ENCODE measurements at places on chromosomes 12 and 14.
A peak's percentile ranks its signal among the peaks of the same experiment; 100 is the strongest.

GRCh38 chr12:4506870-4507269 lies 31.8 kb upstream of the RAD51AP1 start:
- DNase-seq: no peak

DNA sequence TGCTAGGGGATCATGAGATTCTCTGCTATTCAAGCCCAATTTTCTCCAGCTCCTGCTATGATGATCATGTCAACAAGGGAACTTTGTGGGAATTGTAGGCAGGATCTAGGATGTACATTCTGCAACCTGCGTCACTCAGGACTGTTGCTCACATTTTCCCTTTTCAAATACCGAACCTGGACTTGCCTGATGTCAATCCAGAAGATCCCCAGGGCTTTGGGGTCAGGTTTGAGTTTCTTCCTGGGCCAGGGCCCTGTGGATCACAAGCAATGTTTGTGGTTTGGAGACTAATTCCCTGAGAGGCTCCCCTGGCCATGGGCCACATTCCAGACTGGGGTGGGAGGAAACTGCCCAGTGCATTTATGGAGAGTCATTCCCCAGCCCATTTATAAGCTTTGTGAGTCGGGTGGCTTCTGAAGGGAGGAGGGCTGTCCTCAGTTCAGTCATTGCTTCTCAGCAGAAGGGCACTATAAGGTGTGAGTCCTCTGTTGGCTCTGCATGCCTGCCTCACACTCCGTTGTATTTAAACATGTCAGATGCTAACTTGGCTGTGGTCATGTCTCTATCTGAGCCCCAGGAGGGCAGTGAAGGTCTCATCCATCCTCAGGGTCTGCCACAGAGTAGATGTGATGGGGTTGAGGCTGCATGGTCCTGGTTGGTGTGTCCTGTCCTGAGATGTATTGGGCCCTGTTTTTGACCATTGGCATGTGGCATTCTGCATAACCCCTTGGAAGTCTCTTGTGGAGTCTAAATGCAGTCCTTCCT lies 6.5 kb downstream of the KRT86 start:
- no peak for DNase-seq

DNA sequence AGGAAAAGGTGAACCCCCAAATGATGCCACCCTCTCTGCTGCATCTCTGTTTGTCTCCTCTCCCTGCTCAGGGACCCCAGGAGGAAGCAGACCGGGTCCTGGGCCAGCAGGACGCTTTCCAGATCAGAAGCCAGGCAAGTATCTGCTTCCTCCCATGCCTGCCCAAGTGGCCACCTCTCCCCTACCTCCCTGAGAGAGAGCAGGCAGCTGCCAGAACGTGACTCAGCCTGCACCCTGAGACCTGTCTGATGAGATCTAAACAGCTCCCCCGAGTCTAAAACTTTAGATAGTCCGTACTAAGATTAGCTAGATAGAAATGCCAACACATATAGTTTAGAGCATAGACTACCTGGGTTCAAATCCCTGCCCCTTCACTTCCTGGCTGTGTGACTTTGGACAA lies 31.2 kb upstream of the OAS1 start:
- no peak for DNase-seq

DNA sequence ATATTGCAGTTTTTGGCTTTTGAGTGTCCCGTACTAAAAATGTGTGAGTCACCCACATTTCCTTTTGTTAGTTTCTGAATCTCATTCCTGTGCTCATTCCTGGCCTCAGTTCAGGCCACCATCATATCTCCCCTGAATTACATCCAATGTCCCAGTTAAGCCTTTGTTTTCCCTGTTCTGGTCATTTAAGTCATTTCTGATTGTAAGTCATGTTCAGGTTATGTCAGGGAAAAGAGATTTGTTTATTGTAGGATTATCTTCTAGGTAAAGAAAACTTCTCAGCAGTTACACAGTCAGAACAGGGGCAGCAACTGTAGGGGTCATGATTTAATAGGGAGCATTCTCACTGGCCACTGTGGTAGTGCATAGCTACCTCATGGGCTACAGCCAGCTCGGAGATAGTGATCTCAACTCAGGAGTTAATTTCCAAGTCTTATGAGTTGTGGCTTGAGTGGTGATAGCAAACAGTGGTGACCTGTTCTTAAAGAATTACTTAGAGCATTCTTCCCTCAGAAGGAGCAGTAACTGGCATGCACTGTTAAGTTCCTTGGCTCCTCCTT lies 6.7 kb downstream of the DDX47 start:
- DNase-seq: no peak

DNA sequence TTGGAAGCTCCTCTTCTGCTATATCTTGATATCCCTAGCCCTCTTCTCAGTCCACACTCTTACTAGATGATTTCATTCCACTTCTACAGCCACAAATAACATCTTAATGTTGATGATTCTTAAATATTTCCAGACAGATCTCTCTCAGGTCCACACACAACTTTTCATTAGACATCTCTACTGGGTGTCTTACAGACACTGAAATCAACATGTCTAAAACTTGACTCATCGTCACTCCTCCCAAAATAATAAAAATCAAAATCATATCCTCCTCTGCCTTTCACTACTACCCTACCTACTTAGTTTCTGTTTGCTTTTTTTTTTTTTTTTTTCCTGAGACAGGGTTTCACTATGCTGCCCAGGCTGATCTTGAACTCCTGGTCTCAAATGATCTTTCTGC lies 11.9 kb downstream of the PRDM4 start:
- no peak for DNase-seq

GRCh38 chr12:65511134-65511834 lies 232.8 kb downstream of the MSRB3 start:
- no peak for DNase-seq

- DNase-seq: no peak
Observed at GRCh38 chr14:99931308-99931707, 133.9 kb upstream of the EVL start.

- peak; percentile 92 for DNase-seq
Observed at GRCh38 chr12:74537707-74538385, at the start of gene ATXN7L3B. TSS of gene ATXN7L3B (plus strand) at chr12:74537835. CDS start at chr12:74538113, 278 bp downstream.

DNA sequence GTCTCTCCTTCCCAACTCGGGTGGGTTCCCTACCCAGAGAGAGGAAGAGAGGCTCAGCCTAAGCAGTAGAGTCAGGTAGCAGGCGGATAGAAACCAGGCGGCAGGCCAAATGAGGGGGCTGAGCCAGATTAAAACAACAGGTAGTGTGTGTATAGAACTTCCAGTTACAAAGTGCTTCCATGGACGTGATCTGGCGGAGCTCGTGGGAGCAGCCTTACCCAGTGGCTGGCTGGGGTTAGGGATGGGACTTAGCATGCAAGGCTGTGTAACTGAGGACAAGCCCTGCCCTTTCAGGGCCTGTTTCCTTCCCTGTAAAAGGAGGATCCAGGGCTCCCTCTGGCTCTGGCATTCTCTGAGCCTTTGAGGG lies 8.3 kb downstream of the KRT80 start:
- DNase-seq: no peak

- no peak for DNase-seq
Observed at GRCh38 chr14:52950898-52951680, at the start of gene FERMT2. TSS of gene FERMT2 (minus strand) at chr14:52951050. CDS start at chr14:52950568, 482 bp downstream.

DNA sequence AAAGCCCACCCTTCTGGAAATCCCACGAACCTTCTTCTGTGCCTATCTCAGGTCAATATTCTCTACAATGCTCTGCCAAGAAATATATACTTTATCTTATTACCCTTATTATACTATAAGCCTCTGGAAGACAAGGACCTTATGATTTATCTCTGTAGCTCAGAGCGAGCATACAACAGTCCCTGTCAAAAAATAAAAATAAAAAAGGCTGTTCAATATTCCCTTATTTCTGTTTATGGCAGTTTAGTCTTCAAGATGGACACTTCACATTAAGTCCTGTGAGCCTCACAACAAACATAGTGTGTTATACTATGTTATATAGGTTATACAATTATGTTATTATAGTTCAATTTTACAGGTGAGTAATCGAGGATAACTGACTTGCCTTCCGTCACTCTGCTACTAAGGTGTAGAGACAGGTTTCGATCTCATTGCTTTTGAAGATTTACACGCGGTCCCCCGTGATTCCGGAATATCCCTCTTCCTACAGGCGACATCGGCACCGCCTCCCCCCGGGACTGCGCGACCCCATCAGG lies 562 bp downstream of the EAPP start:
- DNase-seq: no peak

DNA sequence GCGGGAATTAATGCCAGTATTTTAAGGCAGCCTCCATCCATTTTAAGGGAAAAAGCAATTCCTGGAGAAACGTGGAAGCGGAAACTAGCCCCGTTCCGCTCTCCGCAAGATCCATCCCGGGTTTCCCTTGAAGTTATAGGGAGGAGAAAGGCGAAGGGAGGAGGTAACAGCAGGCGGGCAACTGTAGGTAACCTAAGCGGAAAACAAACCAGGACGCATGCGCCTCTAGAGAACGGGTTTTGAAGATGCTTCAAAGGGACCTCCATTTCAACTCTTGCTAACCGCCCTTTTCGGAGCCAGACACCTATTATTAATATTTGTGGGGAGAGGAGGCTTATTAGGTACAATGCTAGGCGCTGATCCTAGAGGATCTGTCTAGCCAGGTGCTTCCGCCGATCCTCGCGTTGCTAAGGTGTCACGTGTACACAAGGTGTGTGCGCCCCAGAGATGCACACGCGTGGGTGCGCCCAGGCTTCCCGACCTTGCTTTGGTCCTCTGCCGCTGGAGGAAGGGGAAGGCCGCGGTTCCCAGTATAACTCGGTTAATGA lies 6.2 kb downstream of the TBX5 start:
- no peak for DNase-seq

GRCh38 chr14:53956427-53957201 lies at the start of gene BMP4:
TSS of gene BMP4 (minus strand) at chr14:53956825. CDS start at chr14:53952222, 4,603 bp downstream.
- DNase-seq: no peak

GRCh38 chr14:68441542-68441941 lies 351.3 kb downstream of the ZFP36L1 start:
- no peak for DNase-seq

DNA sequence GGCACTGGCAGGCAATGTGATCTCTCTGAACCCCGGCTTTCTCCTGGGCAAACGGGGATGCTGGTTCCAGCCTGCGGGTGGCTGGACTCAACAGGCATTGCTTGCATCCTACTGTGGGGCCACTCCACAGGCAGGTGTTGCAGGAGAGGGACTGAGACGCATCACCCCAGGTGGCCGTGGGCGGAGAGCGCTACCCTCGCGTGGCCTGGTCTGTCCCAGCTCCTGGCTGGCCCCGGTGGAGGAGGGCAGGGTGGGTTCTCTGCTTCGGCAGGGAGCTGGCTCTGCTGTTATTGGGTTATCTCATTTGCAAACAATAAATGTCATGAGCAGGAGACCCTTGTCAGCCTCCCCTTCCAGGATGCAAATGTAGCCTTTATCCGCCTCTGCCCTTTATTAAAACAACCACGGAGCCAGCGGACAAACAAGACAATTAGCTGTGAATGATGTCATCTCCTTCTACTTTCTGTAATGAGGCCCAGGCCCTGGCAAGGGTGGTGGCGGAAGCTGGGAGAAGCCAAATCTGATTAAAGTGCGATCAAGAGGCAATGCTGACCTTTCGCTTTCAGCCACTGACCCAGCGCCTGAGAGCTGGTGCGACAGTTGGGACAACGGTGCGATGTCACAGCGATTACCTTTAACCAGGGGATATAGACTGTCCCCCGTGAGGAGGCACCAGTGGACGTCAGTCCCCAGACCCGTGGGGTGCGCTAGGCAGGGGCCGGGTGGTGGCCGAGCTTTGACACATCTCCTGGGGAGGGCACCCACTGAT lies 161.8 kb downstream of the KIF26A start:
- no peak for DNase-seq

GRCh38 chr14:75917322-75917945 lies 64.4 kb downstream of the TGFB3 start:
- DNase-seq: no peak

- no peak for DNase-seq
Observed at GRCh38 chr12:42162193-42162592, 17.5 kb upstream of the GXYLT1 start.

DNA sequence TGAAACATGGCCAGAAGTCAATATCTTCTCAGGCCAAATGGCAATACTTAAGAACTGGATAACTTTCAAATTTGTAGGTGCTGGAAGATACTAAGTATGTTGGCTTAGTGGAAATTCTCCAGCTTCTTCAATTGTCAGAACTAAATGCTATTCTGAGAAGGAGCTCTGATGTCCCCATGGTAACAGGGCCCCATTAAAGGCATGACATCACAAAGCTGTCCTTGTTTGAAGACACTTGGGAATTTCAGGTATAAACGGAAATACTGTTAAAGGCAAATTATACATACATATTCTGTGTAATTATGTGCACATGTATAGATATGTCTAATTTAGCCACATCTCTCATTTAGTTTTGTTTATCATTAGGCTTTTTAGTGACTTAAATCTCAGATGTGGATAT lies 210.0 kb upstream of the SEL1L start:
- no peak for DNase-seq

DNA sequence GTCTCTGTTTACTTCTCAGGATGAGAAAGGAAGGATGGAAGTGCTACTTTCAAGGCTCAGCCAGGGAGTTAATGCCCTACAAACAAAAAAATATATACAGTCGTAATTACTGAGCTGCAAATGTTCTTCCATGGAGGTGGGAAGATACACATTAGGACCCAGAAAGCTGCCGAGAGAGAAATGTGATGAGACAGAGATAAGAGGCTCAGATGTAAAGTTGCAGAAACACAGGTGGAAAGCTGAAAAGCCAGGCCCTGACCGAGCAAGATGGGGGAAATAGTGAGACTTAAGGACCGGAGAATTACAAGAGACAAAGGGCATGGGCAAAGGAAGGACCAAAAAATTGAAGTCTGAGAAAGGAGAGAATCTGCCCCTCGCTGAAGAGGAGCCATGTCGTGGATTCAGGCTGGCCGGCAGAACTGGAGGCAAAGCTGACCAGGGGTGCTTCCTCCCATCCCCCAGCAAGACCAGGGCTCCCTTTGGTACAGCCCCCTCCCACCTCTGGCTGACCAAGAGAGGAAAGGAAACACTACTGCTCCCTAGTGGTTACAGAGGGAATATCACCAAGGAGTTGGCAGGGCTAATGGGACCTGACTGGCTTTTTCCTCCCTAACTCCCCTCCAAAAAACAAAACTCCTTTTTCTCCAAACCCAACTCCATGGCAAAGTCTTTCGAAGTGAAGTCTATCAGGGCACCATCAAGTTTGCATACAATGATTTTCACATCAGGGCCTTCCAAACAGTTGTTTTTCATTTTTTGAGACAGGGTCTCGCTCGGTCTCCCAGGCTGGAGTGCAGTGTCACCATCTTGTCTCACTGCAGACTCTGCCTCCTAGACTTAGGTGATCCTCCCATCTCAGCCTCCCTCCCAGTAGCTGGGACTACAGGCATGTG lies 12.1 kb downstream of the ZFHX2 start:
- no peak for DNase-seq

- no peak for DNase-seq
Observed at GRCh38 chr14:69953266-69953915, 74.2 kb downstream of the SMOC1 start.

GRCh38 chr14:81952917-81953316 lies 419.3 kb upstream of the SEL1L start:
- DNase-seq: no peak

Measured in activated CD4-positive, alpha-beta T cell treated with anti-CD3 and anti-CD28 coated beads for 1 hour (primary cell).